HEK293T (cell line): ENCODE measurements at places on chromosomes 5 and 9.

- no peak for DNase-seq
These were observed 389.6 kb downstream of the SEMA5A start for GRCh38 chr5:9156282-9156681.

GRCh38 chr5:174436750-174437149 is 287.6 kb upstream of the MSX2 start:
- DNase-seq = no peak

- no peak for DNase-seq
These were observed 13.8 kb upstream of the PLCXD3 start for GRCh38 chr5:41524174-41524573.

DNA sequence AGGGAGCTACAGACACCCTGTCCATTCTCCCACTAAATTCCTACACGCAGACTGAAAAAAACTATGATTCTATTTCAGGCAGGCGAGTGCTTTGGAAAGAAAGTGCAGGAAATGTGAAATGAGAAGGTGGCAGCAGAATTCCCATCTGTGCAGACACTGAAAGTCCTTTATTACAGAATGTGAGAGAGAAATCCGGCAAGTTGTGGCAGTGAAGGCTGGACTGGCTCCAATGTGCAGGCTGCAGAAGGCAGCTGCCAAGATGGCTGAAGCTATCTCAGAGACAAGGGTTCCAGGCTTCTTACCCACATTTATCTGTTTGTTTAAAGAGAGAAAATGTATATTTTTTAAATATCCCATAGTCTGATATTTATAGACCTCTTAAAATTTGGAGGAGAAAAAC is 161.8 kb upstream of the VLDLR start:
- DNase-seq = no peak

DNA sequence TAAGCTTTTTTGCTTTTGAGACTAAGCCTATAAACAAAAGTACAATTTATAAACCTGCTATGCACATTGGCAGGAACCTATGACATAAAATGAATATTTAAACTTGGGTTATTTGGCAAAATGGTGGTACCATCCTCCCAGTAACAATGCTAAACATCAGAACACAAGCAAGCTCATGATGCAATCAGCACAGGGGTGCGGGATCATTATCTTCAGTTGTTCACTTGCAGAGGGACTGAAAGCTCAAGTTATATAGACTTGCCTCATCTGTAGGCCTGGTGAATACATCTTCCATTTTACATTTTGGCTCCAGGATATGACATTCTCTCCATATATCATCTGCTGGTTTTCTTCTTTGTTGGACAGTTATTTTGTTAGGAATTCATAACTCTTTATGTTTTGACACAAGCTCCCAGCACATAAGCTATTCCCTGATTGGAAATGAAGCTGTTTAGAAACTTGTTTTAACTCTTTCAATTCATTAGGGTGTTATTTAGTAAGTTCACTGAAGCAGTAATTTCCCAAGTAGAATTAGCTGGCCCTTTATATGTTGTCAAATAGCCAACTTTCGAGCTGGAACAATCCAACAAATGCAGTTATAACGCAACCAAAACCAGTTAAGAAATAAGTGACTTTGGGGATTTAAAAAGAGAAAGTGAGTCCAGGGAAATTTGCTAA is 124.7 kb upstream of the LIFR start:
- DNase-seq = no peak

- DNase-seq = no peak
These were observed 71.3 kb downstream of the LMNB1 start for GRCh38 chr5:126848253-126848652.
